ENCODE measurements at places on chromosomes 5 and 9. TPM values are rescaled to one million over a fixed set of nuclear protein-coding genes. Genes with fewer than 3 reads are reported as not detected.

The FCN2 gene
- total RNA-seq, result not detected

The GAPVD1 gene
- 47.7 TPM for total RNA-seq

The OBP2B gene
- total RNA-seq, result not detected

The CBY3 gene
- total RNA-seq, result 0.40 TPM

The SOX30 gene
- total RNA-seq, result 0.18 TPM

The HMCN2 gene
- total RNA-seq, result 0.05 TPM

The PAEP gene
- total RNA-seq, result not detected

The MLLT3 gene
- 49.2 TPM for total RNA-seq

The PLAC8L1 gene
- 0.30 TPM for total RNA-seq

The CMBL gene
- 0.46 TPM for total RNA-seq

The TRAF2 gene
- total RNA-seq, result 46.2 TPM

The BHMT2 gene
- total RNA-seq, result not detected

The DAB2IP gene
- 0.28 TPM for total RNA-seq

The C6 gene
- total RNA-seq, result not detected

The PCDHA12 gene
- total RNA-seq, result not detected

The TIMD4 gene
- total RNA-seq, result 3.5 TPM

The TMEM245 gene
- total RNA-seq, result 24.5 TPM

The WWC1 gene
- 2.2 TPM for total RNA-seq

The PDE8B gene
- not detected for total RNA-seq

GRCh38 chr5:14556015-14556414 lies 25.6 kb upstream of the OTULINL start:
- peaks cover 5% of the 10 kb centered on the region for H3K27me3 ChIP-seq
- H3K4me1 ChIP-seq, result peaks cover 14% of the 10 kb centered on the region
- no peak overlapping the region for H3K4me3 ChIP-seq
- no peaks in the 10 kb centered on the region for H3K36me3 ChIP-seq
- no peak overlapping the region for H3K27ac ChIP-seq
- no peak for DNase-seq

DNA sequence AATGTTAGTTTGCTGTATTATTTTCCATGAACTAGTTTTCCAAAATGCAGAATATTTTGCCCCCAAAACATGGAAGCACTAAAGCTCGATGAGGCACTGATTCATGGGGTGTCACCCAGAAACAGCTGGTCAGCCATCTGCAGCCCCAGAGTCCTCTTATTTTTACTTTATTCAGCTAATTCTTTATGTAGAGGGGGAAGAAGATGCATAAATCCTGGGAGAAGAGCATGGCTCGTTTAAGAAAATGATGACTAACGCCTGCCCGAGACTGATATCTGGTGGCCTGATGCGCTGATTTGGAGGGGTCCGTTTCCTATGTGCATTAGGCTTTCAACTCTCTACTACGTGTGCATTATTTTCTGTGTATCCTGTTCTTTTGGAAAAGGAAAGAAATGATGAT lies 390.3 kb upstream of the MEF2C start:
- no peaks in the 10 kb centered on the region for H3K4me1 ChIP-seq
- no peaks in the 10 kb centered on the region for H3K36me3 ChIP-seq
- H3K27ac ChIP-seq, result no peak overlapping the region
- peaks cover 3% of the 10 kb centered on the region for H3K27me3 ChIP-seq
- H3K4me3 ChIP-seq, result no peak overlapping the region

DNA sequence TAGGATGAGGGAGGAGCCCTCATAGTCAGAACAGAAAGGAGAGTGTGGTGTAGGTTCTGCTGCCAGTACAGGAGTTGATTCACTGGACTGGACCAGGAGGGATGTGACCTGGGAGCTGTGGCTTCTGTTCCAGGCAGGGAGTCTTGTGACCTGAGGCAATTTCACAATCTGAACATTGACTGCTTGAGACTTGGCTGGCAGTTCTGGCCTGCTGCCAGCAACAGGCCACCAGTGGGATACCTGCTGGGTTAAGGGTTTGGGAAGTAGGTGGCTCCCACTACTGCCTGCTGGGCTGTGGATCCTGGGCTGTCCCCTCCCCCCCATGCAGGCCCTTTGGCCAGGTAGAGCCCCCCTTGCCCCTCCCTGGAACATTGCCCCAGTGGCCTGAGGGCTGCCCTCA lies 268.6 kb upstream of the ARRDC3 start:
- no peak overlapping the region for H3K27ac ChIP-seq
- no peaks in the 10 kb centered on the region for H3K4me1 ChIP-seq
- peaks cover 4% of the 10 kb centered on the region for H3K27me3 ChIP-seq
- DNase-seq, result no peak
- no peaks in the 10 kb centered on the region for H3K36me3 ChIP-seq
- no peak overlapping the region for H3K4me3 ChIP-seq

- H3K27me3 ChIP-seq, result no peaks in the 10 kb centered on the region
- DNase-seq, result peak; percentile 22
- H3K27ac ChIP-seq, result no peak overlapping the region
- no peaks in the 10 kb centered on the region for H3K4me1 ChIP-seq
- H3K4me3 ChIP-seq, result no peak overlapping the region
Measured at GRCh38 chr9:7186175-7186574, 428.4 kb downstream of the KDM4C start.

GRCh38 chr9:91421128-91421765 lies 2.4 kb downstream of the NFIL3 start:
- no peaks in the 10 kb centered on the region for H3K27me3 ChIP-seq
- DNase-seq, result peak; percentile 58
- peaks cover 42% of the 10 kb centered on the region for H3K36me3 ChIP-seq
- H3K4me3 ChIP-seq, result peak overlapping the region; percentile 98

DNA sequence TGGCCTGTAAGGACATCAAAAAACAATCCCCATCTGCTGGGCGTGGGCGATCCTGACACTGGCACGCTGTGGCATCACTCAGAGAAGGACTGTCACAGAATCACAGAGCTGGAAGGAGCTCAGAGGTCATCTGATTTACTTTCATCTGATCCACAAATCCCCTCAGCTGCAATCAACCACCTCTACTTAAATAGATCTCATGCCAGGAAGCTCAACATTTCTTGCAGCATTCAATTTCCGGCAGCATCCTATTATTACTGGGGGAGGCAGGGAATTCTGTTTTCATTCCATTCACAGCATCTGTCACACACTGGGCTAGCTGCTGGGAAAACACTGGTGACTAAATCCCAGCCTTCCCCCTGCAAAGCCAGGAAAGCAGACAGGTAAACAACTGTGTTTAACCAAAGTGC lies 38.3 kb downstream of the RETREG1 start:
- no peaks in the 10 kb centered on the region for H3K27me3 ChIP-seq
- peaks cover 43% of the 10 kb centered on the region for H3K4me1 ChIP-seq
- H3K4me3 ChIP-seq, result no peak overlapping the region
- H3K36me3 ChIP-seq, result peaks cover 14% of the 10 kb centered on the region

GRCh38 chr9:98192503-98193335 lies at the start of gene CORO2A:
TSS of gene CORO2A (minus strand) at chr9:98192637. CDS start at chr9:98157660, 34,977 bp downstream.
- H3K36me3 ChIP-seq, result no peaks in the 10 kb centered on the region
- peak within 1 kb of the TSS; percentile 78 for H3K4me3 ChIP-seq
- H3K27ac ChIP-seq, result peak within 1 kb of the TSS; percentile 65
- no peaks in the 10 kb centered on the region for H3K27me3 ChIP-seq
- peaks cover 26% of the 10 kb centered on the region for H3K4me1 ChIP-seq

DNA sequence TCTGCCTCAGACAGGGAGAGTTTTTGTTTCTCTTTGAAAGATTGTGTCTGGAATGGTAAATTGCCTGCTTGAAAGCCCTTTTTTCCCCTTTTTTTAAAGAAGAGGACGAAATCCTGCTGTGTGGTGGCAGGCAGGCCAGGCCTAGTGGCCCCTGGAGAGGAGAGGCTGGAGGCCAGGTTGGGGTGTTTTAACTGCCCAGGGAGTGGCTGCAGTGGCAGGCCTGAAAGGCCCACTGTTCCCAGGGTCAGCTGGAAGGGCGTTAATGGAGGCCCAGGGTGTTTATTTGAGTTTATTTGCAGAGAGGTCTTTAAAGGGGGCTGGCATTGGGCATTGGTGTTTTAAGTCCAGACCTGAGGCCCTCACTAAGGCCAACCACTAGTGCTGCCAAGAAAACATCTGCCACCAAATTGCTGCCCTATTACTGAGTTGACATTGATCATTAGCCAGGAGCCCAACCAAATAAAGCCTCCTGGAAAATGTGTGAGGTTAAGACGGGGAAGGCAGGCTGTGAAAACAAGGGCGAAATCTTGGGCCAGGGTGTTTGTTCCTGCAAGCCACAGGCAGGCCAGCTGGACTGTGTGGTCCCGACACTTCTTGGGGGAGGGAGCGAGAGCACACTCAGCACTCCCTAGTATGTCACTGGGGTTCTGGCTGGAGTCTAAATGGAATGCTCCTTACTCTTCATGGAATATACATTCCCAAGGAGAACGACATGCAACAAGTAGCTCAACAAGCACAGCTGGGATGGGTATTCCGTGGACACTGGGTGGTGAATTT lies 5.0 kb downstream of the JADE2 start:
- H3K27ac ChIP-seq, result peak overlapping the region; percentile 60
- H3K27me3 ChIP-seq, result no peaks in the 10 kb centered on the region

GRCh38 chr9:6024035-6024554 lies 8.7 kb upstream of the RANBP6 start:
- H3K36me3 ChIP-seq, result no peaks in the 10 kb centered on the region
- H3K4me3 ChIP-seq, result no peak overlapping the region
- peak; percentile 28 for DNase-seq
- no peak overlapping the region for H3K27ac ChIP-seq
- no peaks in the 10 kb centered on the region for H3K4me1 ChIP-seq
- peaks cover 10% of the 10 kb centered on the region for H3K27me3 ChIP-seq

- no peak for DNase-seq
- no peaks in the 10 kb centered on the region for H3K4me1 ChIP-seq
- no peaks in the 10 kb centered on the region for H3K36me3 ChIP-seq
Measured at GRCh38 chr5:2165203-2165602, 282.5 kb upstream of the IRX4 start.

DNA sequence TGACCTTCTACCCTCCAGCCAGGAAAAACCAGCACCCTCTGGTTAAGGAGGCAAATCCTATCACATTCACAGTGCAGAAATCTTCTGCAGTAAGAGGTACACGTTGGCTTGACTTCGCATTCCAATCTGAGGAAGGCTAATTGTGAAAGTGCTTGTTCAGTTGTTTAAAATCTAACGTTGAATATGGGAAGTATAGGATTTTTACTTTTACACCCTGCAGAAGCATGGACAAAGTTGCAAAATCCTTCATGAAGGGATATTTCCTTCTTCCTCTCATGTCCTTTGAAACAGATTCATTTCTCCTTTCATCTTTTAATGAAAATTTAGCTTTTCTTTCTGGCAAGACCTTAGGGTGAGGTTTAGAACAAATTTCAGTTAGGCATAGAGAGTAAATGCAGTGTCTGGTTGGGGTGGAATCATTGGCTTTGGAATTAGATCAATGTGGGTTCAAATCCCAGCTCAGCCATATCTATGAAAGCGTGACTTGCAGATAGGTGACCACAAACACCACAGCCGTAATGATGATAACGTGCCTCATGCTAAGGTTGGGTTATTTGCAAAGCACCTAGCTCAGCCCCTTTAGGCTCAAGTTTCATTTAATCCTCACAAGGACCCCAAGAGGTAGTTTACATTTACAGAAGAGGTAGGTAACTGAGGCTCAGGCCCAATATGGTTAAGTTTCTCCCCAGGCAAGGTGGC lies 42.2 kb upstream of the C5orf58 start:
- no peak for DNase-seq
- no peak overlapping the region for H3K27ac ChIP-seq
- H3K4me1 ChIP-seq, result no peaks in the 10 kb centered on the region
- H3K4me3 ChIP-seq, result no peak overlapping the region
- no peaks in the 10 kb centered on the region for H3K27me3 ChIP-seq
- no peaks in the 10 kb centered on the region for H3K36me3 ChIP-seq

GRCh38 chr5:91885291-91886265 lies 502.5 kb upstream of the ARRDC3 start:
- no peak overlapping the region for H3K4me3 ChIP-seq
- no peak overlapping the region for H3K27ac ChIP-seq
- no peaks in the 10 kb centered on the region for H3K36me3 ChIP-seq
- DNase-seq, result no peak
- H3K4me1 ChIP-seq, result no peaks in the 10 kb centered on the region

- H3K27ac ChIP-seq, result peak within 1 kb of the TSS; percentile 99
- peak; percentile 98 for DNase-seq
- peaks cover 15% of the 10 kb centered on the region for H3K36me3 ChIP-seq
- peaks cover 36% of the 10 kb centered on the region for H3K4me1 ChIP-seq
Measured at GRCh38 chr9:20622330-20623020, at the start of gene MLLT3. TSS of gene MLLT3 (minus strand) at chr9:20622499.

DNA sequence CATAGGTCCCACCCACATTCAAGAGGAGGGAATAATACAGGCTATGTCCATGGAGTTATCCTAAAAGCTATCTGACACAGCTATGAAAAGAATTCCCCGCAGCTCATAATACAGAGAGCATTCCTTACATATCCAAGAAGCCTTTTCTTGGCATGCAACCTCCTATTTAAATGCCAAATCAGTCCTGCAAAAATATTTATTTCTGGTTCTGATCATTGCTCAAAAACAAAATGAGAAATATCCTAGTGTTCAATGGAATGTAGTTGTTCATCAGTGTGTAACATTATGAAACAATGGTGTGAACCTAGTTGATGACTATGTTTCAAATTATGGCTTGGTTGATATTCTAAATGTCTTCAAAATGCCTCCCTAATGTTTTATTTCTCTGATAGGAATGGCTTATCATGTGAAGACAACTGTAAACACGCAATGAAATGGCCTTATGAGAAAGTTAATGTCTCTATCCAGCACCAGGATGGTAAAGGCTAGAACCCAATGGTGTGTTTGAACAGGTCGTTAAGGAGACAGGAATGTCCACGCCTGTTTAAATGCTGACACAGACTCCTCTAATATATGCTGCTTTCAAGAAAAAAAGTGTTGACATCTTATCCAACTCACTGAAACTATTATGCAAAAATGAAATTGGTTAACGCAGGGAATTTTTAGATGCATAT lies 126.7 kb upstream of the CDH6 start:
- H3K4me1 ChIP-seq, result no peaks in the 10 kb centered on the region
- no peak overlapping the region for H3K4me3 ChIP-seq
- no peak for DNase-seq
- H3K27ac ChIP-seq, result no peak overlapping the region

DNA sequence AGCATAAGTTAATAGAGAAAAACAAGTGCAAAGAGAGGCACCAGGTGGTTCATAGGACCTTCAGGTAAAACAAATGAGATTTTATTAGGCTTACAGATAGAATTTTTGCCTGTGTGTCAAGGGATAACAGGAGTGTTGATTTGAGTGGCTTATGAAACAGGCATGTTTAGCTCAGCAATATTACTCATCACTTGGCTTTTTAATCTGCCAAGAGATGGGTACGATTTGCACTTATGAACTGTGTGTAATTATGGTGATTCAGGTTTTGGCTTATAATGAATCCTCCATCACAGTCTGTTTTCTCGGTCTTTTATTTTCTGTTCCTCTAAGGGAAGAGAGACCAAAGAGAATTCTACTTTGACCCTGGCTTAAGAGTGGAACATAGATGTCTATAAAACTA lies 199.3 kb downstream of the DMRTA1 start:
- H3K4me3 ChIP-seq, result no peak overlapping the region
- no peak overlapping the region for H3K27ac ChIP-seq
- no peak for DNase-seq
- H3K36me3 ChIP-seq, result no peaks in the 10 kb centered on the region

- H3K4me1 ChIP-seq, result no peaks in the 10 kb centered on the region
- H3K36me3 ChIP-seq, result no peaks in the 10 kb centered on the region
- H3K27me3 ChIP-seq, result no peaks in the 10 kb centered on the region
Measured at GRCh38 chr9:24007185-24007584, 181.1 kb upstream of the ELAVL2 start.

- H3K27me3 ChIP-seq, result peaks cover 9% of the 10 kb centered on the region
- no peaks in the 10 kb centered on the region for H3K36me3 ChIP-seq
- H3K4me3 ChIP-seq, result no peak overlapping the region
- DNase-seq, result no peak
- H3K4me1 ChIP-seq, result peaks cover 11% of the 10 kb centered on the region
- no peak overlapping the region for H3K27ac ChIP-seq
Measured at GRCh38 chr5:115374057-115374775, 77.8 kb upstream of the CCDC112 start.

- H3K27ac ChIP-seq, result no peak overlapping the region
- no peaks in the 10 kb centered on the region for H3K27me3 ChIP-seq
- no peak for DNase-seq
- H3K36me3 ChIP-seq, result no peaks in the 10 kb centered on the region
- no peaks in the 10 kb centered on the region for H3K4me1 ChIP-seq
- H3K4me3 ChIP-seq, result no peak overlapping the region
Measured at GRCh38 chr5:135217669-135218485, 181.2 kb downstream of the MACROH2A1 start.

All from activated CD4-positive, alpha-beta T cell treated with anti-CD3 and anti-CD28 coated beads for 36 hours (primary cell).